HCT116 (cell line): ENCODE measurements at places on chromosomes 5 and 9. TPM values are rescaled to one million over a fixed set of nuclear protein-coding genes. Genes with fewer than 3 reads are reported as not detected.

The PCDHB13 gene
- total RNA-seq = 0.22 TPM

DNA sequence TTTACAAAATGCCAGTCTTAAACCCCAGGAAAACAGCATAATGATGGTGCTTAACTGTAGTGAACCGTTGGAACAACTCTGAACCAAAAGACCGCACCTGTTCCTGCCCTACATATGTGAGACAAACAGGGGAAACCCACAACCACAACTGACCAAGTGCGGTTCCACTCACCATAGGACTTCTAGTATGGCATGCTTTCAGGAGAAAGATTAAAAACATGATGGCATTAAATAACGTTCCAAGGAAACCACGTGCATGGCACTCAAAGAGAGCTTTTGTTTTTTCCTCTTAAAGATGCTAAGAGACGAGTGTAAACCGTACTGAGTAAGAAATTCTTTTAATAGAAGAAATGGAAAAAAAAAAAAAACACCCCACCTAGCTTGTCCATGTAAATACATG is 119.8 kb downstream of the SSBP2 start:
- no peak for DNase-seq

- no peak for DNase-seq
Observed at GRCh38 chr9:19464061-19464763, 55.4 kb downstream of the ACER2 start.

- DNase-seq = no peak
Observed at GRCh38 chr5:172336264-172336663, 52.7 kb upstream of the UBTD2 start.

The IZUMO3 gene
- not detected for total RNA-seq

The STK32A gene
- total RNA-seq = 1.2 TPM
